ENCODE measurements at places on chromosomes 16 and 17.

GRCh38 chr16:54055191-54055590 is 231.4 kb downstream of the IRX3 start:
- H3K27ac ChIP-seq: no peak overlapping the region
- H3K4me1 ChIP-seq: peaks cover 31% of the 10 kb centered on the region
- H3K27me3 ChIP-seq: peaks cover 19% of the 10 kb centered on the region
- no peak for DNase-seq

- DNase-seq: no peak
- H3K4me3 ChIP-seq: no peak overlapping the region
- no peak overlapping the region for H3K27ac ChIP-seq
- H3K27me3 ChIP-seq: peaks cover 67% of the 10 kb centered on the region
- H3K4me1 ChIP-seq: peaks cover 40% of the 10 kb centered on the region
- no peaks in the 10 kb centered on the region for H3K36me3 ChIP-seq
Measured at GRCh38 chr17:49978501-49978900, 9.5 kb downstream of the DLX4 start.

DNA sequence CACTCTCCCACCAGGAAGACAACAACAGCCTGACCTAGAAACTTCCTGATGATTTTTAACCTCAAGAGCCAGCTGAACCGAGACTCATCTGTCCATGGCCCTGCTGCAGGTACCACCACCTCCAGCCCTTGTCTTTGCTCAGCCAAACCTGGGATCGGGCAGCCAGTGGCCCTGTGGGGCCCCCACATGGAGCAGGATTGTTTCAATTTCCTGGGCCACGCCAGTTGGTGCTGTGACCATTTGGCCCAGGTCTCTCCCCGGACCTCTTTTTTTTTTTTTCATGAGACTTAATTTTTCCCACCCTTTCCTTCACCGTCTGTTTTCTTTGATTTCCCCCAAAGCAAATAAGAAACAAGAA is 8.3 kb upstream of the HOXB2 start:
- H3K4me3 ChIP-seq: peak overlapping the region; percentile 91
- H3K27me3 ChIP-seq: peaks cover 61% of the 10 kb centered on the region
- H3K27ac ChIP-seq: peak overlapping the region; percentile 94

DNA sequence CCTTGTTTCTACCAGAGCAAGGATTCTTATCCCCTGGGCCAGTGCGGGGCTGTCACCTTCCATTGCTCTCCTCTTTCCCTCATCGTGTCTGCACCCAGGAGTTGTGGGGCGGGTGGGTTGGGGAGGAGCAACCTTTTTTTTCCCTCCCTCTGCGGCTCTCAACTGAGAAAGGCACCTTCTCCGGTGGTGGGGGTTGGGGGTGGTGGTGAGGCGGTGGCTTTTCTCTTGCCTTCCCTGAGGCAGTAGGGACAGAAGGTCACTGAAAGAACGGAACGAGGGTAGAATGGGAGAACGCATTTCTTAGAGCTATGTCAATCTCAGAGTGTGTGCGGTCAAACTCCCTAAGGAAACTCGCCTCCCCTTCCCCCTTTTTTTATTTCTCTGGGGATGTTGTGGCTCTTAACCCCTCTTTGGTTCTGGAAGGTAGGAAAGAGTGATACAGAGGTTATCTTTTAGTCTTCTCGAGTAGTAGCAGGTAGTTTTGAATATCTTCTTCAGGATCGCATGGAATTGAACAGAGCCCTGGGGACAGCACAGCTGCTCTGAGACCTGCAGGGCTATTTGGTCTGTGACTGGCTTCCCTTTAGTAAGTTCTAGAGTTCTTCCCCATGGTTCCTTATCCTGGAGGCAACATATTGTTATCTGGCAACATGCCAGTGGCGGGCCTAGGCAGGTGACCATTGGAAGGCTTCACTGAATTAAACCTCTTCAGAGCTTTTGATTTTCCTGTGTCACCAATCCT is 994 bp downstream of the CLTC start:
- peaks cover 37% of the 10 kb centered on the region for H3K4me1 ChIP-seq
- no peak for DNase-seq
- H3K27ac ChIP-seq: peak overlapping the region; percentile 100
- no peaks in the 10 kb centered on the region for H3K27me3 ChIP-seq

- peaks cover 2% of the 10 kb centered on the region for H3K4me1 ChIP-seq
- no peak overlapping the region for H3K4me3 ChIP-seq
- H3K27ac ChIP-seq: no peak overlapping the region
Measured at GRCh38 chr17:41352597-41353366, 2.2 kb upstream of the KRT33A start.

DNA sequence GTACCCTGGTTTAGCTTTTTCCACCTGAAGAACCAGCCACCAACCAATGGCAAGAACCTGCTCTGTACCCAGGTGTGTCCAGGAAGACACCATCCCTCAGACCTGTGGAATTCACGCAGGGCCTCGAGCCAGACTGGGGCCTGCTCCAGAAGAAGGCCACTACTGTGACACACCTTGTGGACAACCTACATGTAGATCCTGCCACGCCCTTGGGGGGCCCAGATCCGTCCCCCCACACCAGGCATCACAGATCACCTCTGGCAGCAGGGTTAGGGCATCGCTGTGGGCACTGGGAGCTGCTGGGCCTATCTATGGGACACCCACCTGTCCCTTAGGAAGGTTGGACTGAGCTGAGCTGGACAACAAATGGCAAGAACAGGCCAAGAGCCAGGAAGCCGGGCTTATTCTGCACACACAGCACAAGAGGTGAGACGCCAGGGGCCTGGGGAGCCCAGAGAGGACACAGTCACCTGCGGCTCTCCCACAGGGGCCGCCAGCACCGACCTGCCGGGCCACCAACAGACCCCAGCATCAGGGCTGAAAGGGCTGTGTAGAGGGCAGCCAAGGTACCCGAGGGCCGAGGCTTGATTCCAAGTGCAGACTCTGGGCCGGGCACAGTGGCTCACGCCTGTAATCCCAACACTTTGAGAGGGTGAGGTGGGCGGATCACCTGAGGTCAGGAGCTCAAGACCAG is 7.7 kb downstream of the FAAP100 start:
- no peak for DNase-seq
- no peak overlapping the region for H3K27ac ChIP-seq
- H3K4me3 ChIP-seq: no peak overlapping the region
- no peaks in the 10 kb centered on the region for H3K27me3 ChIP-seq
- H3K36me3 ChIP-seq: peaks cover 2% of the 10 kb centered on the region

DNA sequence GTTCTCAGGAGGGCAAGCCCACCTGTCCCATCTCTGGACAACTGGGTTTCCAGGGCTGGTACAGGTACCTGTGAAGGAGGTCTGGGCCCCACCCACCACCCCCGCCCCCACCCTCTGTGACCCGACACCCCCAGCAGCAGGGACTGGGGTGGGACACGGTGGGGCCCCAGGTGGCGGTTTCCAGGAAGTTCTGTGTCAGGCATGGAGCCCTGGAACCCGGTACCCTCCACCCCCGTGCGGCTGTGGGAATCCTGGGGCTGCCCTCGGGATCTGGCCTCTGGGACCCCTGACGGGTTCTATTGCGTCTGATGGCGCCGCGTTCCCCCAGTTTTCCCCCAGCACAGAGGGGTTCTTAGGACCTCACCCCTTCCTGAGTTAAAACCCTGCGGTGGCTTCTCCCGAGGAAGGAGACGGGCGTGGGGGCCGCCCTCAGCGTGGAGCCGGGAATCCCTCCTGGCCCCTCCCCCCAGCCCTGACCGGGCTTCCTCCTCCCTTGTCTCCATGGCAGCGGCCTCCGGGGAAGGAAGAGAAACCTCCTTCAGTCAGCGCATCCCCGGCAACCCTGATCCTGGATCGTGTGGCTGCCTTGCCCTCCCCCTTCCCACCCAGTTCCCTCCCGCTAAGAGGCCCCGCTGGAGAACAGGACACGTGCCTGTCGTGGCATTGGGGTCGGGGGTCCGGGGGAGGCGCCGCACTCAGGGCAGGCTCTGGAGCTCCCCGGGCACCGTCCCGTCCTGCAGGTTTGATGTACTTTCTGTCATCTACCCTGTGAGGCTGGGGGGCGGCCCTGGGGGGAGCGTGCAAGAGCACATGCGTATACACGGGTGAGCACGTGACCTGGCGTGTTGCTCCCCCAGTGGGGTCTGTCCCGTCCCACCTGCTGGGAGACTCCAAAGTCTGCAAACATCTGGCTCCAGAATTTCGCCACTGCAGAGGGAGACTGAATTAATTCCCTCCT is 30.3 kb downstream of the CACNA1H start:
- H3K27ac ChIP-seq: no peak overlapping the region
- H3K36me3 ChIP-seq: no peaks in the 10 kb centered on the region
- DNase-seq: no peak
- H3K4me3 ChIP-seq: peak overlapping the region; percentile 7

DNA sequence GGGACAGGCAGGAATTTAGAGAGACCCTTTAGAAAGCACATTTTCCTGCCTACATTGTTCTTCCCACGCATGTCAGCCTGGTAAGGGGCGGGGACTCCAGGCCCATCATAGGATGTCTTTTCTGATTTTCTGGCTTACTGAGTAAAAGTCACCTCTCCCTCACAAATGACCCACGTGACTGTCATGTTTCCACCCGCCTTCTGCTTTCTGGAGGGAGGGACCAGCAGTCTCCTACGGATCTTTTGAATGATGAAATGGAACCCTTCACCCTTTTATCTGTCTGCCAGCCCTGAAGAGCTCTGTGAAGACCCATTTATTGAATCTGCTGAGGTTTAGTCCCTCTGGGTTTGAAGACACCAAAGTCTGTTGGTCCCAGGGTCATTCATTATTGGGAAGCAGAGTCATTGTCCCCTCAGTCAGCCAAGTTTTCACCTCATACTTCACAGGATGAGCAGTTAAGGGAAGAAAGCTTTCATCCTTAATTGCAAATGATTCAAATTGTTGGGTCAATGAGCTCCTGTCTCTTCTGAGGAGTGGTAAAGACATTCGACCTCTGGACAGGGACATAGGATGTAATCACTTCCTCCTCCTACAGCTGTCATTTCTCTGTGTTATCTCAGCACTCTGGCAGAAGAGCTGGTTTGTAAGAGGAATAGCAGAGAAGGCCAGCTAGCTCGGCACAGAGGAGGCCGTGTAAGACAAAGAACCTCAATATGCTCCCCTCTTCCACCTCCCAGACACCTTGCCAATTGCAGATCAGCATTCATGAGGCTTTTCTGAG is 446.1 kb downstream of the HS3ST3B1 start:
- H3K27ac ChIP-seq: no peak overlapping the region
- peaks cover 8% of the 10 kb centered on the region for H3K4me1 ChIP-seq
- no peaks in the 10 kb centered on the region for H3K36me3 ChIP-seq
- no peak overlapping the region for H3K4me3 ChIP-seq

DNA sequence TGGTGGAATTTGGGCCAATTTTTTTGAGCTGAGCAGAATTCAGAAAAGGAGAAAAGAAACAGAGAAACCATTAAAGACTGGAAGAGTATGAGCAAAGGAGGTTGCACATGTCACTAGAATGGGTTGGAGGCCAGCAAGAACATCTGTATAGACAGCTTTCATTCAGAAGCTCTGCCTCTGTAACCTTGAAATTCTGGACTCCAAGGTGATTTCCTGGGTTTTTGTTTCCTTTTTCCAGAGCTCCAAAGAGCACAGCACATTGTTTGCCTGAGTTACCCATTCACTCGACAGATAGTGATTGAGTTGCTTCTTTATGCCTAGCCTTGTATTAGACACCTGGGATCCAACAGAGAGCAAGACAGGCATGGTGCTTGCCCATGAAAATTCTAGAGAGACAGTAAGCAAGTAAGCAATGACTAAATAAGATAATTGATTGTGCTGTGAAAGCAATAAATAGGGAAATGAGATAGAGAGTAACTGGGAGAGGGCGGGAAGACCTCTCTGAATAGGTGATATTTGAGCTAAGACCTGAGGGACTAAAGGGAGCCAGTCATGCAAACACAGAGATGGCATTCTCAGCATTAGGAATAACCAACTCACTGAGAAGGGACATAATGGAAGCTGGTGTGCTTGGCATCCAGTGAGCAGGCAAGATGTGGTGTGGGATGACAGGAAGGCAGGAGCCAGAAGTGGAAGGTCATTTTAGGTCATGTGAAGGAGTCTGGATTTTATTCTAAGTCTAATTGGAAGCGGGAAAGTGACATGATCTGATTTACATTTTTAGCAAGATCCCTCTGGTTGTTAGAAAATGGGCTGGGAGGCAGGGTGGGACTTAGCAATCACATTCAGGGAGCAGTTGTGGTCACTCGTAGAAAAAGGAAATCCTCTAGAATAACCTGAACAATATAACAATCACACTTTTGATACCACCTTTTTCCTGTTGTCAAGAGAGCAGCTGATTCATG is 197.5 kb downstream of the HS3ST3A1 start:
- H3K27me3 ChIP-seq: no peaks in the 10 kb centered on the region
- H3K36me3 ChIP-seq: no peaks in the 10 kb centered on the region
- no peak for DNase-seq
- H3K27ac ChIP-seq: no peak overlapping the region
- peaks cover 9% of the 10 kb centered on the region for H3K4me1 ChIP-seq
- H3K4me3 ChIP-seq: no peak overlapping the region

DNA sequence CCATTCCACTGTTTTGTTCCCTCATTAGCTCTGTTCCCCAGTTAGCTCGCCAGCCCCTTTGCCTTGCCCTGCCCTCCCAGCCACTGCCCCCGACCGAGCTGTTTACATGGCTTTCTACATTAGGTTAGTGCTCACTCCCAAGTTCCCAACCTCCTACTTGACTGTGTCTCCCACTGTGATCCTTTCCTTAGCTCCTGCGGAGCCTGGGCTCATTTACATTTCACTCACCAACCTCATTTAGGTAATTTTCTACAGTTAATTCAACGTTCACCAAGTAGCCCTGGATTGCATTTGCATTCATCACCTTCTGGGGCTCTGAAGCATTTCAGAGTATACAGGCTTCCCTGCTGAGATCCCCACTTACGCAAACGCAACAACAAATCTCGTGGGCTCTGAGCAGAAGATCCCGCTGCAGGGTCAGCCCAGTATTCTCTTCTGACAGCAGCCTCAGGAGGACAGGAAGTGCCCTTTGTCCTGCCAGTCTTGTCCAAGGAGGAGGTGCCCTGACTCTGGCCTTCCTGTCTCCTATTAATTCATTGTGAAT is 325.8 kb upstream of the CCL2 start:
- DNase-seq: no peak
- H3K36me3 ChIP-seq: no peaks in the 10 kb centered on the region
- peaks cover 40% of the 10 kb centered on the region for H3K4me1 ChIP-seq

DNA sequence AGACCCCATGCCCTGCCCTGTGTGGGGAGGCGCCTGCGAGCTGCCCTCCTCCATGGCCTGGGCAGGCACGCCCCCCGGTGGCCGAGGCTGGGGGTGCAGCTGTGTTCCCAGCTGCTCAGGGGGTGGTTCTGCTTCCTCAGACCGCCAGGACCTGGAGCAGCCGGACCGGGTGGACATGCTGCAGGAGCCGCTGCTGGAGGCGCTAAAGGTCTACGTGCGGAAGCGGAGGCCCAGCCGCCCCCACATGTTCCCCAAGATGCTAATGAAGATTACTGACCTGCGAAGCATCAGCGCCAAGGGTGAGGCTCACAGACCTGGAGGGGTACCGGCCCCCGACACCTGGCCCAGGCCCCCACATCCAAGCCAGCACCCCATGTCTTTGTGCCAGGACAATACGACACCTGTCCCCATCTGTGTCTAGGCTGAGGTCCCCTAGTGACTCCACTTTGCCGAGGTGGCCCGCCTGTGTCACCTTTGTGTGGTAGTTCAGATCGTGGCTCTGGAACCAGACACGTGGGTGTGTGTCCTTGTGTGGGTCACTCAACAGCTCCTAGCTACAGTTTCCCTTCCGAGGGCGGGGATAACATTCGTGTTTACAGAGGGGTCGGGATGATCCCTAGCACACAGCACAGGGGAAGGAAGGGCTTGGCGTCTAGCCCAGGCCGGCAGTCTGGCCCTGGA is 9.3 kb downstream of the GJD3 start:
- no peak overlapping the region for H3K4me3 ChIP-seq
- no peaks in the 10 kb centered on the region for H3K27me3 ChIP-seq
- peak; percentile 92 for DNase-seq
- H3K4me1 ChIP-seq: peaks cover 36% of the 10 kb centered on the region
- H3K27ac ChIP-seq: no peak overlapping the region

Data from type B pancreatic cell (in vitro differentiated cells).